GM20000 (cell line): ENCODE measurements at places on chromosomes 3 and 15.

DNA sequence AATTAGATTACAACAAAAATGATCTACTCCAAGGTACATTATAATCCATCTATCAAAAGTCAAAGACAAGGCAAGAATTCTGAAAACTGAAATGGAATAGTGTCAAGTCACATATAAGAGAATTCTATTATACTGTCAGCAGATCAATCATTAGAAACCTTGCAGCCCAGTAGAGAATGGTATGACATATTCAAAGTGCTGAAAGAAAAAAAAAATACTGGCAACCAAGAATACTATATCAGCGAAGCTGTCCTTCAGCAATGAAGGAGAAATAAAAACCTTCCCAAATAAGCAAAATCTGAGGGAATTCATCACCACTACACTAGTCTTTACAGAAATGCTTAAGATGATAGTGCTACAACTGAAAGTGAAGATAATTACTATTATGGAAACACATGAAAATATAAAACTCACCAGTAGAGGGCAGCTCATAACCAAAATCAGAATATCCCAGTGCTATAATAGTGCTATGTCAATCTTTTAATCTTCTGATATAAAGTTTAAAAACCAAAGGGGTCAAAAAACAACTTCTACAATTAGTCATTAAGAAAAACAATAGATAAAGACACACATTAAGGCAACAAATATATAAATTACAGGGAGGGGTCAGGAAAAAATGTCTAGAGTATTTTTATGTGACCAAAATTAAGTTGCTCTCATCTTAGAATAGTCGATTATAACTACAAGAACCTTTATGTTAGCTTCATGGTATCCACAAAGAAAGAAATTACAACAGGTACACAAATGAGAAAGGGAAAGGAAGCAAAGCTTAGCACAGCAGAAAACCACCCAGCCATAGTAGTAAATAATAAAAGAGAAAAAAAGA lies 190.7 kb upstream of the CNTN6 start:
- peak; percentile 9 for DNase-seq

DNA sequence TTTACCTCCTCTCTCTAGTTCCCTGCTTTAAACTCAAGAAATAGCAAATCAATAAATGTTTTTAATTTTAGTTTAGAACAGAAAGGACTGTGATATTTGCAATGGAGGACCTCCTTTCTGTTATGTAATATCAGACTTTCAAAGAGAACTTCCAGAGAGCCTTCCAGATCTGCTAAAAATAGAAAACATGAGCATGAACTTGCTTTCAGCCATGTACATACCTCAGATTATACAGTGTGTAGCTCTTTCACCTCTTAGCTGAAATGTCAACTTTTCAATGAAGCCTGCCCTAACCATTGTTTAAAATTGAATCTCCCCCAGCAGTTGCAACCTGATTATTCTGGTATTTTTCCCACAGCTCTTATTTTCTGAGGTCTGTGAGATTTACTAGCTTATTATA lies 12.6 kb downstream of the CAPN7 start:
- no peak for DNase-seq

DNA sequence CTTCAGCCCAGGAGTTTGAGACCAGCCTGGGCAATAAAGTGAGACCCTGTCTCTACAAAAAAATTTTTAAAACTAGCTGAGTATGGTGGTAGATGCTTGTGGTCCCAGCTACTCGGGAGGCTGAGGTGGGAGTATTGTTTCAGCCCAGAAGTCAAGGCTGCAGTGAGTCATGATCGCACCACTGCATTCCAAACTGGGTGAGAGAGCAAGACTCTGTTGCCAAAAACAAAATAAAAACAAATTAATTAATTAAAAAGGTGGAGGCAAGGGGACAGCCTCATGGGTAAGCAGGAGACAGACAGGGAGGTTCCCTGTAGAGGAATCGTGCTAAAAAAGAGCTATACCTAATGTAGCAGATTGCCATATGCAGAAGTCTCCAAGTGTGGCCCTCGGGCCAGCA lies 12.6 kb downstream of the HAPLN3 start:
- no peak for DNase-seq

DNA sequence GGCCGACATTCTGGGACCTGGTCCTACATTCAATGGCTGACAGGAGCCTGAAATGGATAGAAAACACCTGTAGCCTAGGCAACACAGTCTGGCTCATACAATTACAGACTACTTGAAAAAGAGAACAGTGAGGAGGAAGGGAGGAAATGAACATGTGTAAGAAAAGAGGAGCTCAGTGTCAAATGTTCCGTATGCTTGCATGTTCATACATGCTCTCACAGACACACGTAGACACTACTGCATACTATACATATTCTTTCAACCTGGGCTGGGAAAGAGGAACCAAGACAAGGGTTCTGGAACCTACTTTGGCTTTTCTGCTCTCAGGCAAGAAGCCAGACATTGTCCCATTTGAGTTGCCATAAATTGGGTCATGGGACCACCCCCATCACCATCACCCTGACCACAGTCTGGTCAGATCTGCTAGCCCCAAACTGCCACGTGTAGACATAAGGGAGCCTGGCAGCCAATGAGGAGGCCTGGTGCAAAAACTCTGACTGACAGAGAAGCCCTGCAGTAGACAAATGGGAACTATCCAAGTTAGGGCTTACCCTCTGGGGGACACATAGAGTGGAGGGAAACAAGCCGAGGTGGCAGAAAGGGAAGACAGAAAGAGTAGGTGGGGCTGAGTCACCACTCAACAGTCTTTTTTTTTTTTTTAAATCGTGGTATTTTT lies 310.0 kb downstream of the SHQ1 start:
- peak; percentile 28 for DNase-seq

- DNase-seq: peak; percentile 43
Measured at GRCh38 chr3:193693774-193694173, 100.8 kb downstream of the OPA1 start.
